MG63 (cell line): ENCODE measurements at places on chromosomes 7 and 10. TPM values are rescaled to one million over a fixed set of nuclear protein-coding genes. Genes with fewer than 3 reads are reported as not detected.
A peak's percentile ranks its signal among the peaks of the same experiment; 100 is the strongest.

NPFFR1 gene
- not detected in 2 replicates for total RNA-seq

TMEM225B gene
- total RNA-seq: not detected in 2 replicates

KCP gene
- not detected in 2 replicates for total RNA-seq

GALNT17 gene
- total RNA-seq: 0.03 TPM in 1 of 2 replicates, not detected in the other

NCF1 gene
- not detected in 2 replicates for total RNA-seq

ZNF746 gene
- 12.9 and 14.4 TPM in 2 replicates for total RNA-seq

C7orf57 gene
- 0.23 TPM in 1 of 2 replicates, not detected in the other for total RNA-seq

EPHA1 gene
- not detected in 2 replicates for total RNA-seq

GRB10 gene
- total RNA-seq: 27.5 and 33.1 TPM in 2 replicates

DNA sequence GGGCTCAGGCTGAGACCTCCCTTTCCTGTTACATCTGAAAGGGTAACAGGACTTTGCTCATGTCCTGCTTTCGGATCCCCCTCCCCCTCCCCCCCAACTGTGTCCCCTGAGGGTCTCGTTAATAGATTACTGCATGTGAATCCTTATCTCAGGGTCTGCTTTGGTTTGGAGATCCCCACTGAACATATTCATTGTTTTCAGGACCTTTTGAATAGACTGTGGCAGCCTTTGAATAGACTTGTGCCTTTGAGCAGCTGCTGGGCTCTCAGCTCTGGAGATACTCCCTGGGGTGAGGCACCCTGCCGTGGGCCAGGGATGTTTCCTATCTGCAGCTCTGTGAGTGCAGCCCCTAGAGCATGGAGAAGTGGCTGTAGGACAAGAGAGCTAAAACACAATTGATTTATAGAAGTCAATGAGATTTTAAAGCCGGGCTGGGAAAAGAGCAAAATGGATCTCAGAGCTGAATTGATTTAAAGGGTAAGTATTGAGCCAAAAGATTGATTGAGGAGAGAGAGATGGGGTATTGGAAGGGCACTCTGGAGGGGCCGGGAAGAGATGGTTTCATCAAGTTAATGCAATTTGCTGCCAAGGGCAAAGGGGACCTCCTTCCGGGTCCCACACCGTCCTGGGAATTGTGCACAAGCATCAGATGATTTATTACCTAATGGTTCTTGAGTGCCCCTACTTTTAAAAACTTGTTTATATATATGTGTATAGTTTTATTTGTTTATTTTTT lies 9.9 kb downstream of the ARHGAP22 start:
- DNase-seq: peak; percentile 24

DNA sequence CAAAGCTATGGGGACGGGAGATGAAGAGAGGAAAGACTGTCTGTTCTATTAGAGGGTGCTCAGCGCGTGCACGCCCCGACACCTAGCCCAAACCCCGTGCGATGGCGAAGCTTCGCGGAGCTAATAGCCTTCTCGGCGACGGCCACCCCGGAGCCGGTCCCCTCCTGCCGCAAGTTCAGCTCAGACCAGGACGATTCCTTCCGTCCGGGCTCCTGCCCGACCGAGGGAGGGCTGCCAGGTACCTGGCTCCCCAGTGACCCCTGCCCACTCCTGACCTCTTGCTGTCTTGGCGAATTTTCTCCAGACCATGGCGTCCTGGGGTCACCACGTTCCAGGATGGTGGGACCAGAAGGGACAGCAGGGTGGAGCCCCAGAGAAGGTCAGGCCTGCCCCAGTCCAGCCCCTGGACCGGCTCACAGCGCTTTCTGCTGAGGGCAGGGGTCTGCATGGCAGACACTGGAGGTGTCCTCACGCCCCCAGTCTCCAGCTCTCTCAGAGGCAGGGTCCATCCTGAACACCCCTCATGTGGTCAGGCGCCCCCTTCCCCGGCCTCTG lies 36.7 kb downstream of the UNCX start:
- DNase-seq: no peak

- peak; percentile 18 for DNase-seq
Observed at GRCh38 chr10:30493609-30494530, 59.9 kb downstream of the MAP3K8 start.

DNA sequence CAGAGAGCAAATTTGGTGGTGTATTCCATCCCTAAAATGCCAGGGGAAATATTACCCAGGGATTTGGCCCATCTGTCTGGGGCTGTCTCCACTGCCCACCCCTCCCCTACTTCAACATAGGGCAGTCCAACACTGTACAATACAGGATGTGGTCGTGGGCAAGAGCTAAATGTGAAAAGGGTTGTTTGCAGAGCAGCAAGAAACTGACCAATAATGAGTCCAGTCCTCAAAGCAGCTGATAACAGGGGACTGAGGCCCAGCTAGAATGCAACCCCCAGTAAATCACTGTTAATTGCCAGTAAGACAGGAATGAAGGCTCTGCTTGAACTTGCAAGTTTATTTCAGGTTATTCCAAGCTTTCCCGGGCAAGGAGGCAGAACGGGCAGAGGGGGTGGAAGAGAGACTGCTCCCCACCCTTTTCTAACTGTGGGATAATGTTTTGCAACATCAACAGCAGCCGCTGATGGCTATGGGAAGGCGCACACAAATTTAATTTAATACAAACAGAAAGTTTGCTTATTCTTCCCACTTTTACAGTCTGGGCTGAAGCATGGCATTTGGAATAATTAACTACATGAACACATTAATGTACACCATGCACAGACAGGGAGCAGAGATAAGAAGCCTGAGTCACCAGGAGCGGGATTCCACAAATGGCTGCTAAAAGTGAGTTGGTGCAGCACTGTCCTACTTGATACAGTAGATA lies 36.8 kb downstream of the AFAP1L2 start:
- no peak for DNase-seq

DNA sequence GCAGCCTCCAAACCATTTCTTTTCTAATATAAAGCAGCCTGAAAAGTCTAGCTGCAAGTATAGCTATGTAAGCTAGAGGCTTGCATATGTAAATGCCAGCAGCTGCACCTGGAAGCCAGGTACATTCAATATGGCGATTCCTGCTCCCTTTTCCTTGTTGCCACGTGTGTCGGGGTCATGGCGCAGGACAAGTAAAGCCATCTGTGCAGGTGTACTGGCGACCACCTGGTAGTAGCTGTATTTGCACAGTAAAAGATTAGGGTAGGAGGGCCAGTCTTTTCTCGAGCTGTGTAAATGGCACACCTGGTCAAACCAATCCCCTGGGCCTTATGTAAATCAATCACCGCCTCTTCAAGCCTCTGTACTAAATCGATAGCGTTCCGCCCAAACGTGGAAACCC lies 484.5 kb downstream of the MAGI2 start:
- DNase-seq: no peak

DNA sequence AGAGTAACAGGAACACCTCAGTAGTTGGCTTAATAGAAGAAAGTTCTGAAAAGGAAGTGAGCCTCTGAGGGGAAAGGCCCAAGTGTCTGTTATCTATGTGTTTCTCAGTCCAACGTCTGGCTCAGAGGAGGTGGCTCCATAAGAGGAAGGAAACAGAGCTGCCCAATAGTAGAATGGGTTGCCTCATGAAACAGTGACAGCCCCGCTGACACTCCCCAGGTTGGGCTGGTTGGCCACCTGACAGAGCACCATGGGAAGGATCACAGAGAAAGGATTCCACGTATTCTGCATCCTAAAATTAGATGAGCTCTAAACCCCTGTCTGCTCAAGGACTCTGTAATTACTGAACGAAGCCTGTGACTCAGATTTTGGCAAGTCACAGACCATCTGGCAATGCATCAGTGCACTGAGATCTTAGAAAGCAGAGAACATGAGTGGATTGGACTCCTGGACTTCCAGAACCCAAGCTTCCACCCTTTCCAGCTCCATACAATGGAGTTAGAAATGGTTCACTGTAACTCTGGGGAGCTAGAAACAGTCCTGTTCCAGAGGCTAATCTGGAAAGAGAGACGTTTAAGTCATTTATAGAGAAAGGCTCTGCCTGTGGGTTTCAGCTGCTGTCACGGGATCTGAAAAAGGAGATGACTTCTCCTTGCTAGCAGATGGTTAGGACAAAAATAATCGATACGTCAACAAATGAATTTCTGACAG lies 2.9 kb downstream of the PKD2L1 start:
- peak; percentile 28 for DNase-seq

DNA sequence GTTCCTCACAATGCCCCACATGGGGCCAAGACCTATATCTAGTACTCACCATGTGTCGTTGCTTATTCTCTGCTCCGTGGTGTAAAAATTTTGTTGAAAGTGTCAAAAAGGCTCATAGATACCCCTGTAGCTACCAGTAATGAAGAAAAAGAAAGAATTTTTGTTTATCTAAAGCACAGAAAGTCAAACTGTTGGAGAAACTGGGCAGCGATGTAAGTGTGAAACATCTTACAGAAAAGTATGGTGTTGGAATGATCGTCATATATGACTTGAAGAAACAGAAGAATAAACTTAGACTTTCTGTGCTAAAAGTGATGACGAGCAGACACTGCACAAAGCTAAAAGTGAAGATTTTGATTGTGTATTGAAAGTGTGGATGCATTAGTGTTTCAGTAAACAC lies 626.6 kb upstream of the GHITM start:
- DNase-seq: no peak

- no peak for DNase-seq
Observed at GRCh38 chr7:130272381-130273080, 5.9 kb downstream of the CPA2 start.

GRCh38 chr7:93036149-93036640 lies 81.6 kb downstream of the SAMD9 start:
- DNase-seq: no peak

GRCh38 chr10:30792025-30792424 lies 162.5 kb upstream of the LYZL2 start:
- no peak for DNase-seq

GRCh38 chr7:139455789-139456188 lies 27.7 kb downstream of the KLRG2 start:
- DNase-seq: no peak

DNA sequence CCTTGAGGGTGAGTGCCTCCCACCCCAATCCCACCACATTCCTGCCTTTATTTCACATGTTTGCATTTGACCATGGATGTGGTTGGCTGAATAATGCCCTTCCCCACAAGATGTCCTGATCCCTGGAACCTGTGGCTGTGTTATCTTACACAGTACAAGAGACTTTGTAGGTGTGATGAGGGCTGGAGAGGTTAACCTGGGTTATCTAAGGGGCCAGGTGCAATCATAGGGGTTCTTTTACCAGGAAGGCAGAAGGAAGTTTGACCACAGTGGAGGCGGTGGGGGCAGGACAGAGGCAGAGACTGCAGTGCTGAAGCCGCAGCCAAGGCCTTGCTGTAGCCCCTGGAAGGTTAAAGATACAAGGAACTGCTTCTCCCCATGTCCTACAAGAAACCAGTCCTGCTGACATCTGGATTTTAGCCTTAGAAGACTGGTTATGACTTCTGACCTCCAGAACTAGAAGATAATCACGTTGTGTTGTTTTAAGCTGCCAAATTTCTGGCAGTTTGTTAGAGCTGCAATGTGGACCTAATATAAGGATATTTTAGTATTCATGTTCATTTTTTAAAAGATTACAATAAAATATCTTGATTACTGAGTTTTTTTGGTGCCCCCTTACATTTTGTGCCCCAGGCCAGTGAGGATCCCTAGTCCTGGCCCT lies 136.6 kb downstream of the ARHGAP22 start:
- DNase-seq: no peak

DNA sequence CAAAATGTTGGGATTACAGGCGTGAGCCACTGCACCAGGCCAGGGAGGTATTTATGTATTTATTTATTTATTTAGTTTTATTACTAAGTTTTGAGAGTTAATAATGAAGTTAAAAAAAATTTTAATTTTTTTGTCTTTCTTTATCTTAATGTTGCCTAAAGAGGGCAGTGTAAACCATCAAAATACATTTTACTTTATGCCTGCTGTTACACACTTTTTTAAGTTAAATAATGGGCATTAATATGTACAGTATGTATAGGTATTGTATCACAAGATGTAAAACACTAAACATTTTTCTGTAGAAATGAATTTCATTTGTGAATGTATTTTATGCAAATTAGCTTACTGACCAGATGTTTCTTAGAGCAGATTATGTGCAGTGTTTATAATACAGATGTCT lies 129.4 kb downstream of the AASS start:
- no peak for DNase-seq

DNA sequence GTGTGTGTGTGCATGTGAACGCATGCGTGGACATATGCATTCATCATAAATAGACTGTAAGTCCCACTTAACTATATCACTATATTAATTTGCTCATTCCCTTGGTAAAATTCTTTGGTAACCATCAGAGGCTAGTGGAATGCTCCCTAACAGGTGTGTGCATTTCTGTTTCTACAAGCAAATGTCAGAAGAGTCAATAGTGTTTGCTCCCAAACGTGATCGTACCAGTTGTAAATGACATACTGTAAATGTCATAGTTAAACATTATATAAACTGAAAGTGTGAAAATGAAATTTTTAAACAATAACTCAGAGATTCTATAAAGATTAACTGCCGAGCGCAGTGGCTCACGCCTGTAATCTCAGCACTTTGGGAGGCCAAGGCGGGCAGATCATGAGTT lies 94.6 kb downstream of the ANLN start:
- no peak for DNase-seq

DNA sequence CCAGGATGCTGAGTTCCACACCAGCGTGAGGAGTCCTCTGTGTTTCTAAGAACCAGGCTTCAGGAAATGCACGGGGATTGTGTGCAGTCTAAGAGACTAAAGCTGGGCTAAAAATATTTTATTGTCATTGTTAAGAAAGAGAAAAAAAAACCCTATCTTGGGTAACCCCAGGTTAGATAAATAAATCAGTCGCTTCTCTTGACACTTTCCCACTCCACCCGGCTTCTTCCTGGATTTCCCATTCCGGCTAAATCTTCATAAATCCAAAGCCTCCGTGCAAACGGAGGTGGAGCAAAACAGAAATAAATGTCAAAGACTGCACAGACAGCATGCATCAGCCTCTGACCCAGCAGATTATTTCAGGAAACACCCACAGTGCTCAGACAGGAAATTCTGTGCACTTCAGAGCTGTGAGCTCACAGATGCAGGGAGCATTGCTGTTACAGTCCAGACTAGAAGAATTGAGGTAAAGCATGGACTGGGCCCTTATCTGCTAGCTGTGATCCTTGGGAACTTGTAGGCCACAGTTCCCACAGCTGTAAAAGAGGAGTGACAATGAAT lies 44.8 kb upstream of the GRID1 start:
- no peak for DNase-seq

DNA sequence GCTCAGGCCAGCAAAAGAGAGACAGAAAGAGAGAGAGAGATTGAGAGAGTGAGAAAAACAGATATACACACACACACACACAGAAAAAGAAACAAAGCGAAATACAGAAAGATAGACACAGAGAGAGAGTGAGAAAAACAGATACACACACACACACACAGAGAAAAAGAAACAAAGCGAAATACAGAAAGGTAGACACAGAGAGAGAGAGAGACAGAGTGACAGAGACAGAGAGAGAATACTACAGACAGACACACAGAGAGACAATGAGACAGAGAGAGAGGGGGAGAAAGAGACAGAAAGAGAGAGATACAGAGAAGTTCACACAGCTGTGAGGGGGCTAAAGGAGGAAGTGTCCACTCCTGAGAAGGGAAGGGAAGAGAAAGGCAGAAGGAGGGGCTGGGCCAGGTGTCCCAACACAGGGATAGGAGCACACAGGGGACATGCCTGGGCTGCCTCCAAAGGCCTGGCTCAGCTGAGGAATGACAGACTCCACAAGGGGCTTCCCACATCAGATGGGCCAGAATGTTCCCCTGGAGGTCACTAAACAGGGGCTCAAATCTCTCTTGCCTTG lies 4.3 kb downstream of the GCK start:
- DNase-seq: no peak
